ENCODE measurements at places on chromosomes 2 and 18.

- no peak for DNase-seq
These were observed 140.3 kb downstream of the TCF4 start for GRCh38 chr18:55447672-55448018.

GRCh38 chr2:26088038-26088643 is 54.3 kb downstream of the RAB10 start:
- peak; percentile 25 for DNase-seq

DNA sequence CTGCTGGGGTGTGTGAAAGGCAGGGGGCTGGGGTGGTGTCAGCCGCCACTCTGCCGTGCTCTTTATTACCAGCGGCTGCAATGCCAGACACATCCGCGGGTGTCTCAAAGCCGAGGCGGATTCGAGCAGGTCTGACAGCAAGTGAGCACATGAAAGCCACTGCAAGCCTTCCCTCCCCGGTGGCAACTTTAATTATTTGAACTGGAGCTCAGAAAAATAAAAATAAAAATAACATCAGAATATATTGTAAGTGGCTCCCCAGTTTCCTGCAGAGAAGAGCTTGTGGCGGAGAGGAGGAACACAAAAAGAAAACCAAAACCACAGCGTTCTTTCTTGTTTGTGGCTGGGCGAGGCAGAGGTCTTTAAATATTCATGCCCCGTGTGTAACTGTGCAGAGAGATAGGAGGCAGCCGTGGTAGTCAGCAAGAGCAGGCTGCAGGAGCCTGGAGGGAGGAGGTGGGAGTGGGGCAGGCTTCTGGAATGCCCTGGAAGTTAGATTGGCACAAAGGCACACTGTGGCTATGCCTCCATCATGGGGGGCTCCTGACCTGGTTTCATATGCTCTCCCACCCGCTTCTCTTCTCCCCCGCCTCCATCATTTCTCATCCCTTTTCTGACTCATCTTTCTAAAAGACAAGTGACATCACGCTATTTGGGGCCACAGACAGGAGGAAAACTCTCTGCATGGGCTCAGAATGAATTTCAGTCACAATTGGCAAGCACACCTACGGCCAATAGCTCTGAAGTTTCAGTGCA is 199.8 kb downstream of the CLIP4 start:
- DNase-seq = peak; percentile 12

DNA sequence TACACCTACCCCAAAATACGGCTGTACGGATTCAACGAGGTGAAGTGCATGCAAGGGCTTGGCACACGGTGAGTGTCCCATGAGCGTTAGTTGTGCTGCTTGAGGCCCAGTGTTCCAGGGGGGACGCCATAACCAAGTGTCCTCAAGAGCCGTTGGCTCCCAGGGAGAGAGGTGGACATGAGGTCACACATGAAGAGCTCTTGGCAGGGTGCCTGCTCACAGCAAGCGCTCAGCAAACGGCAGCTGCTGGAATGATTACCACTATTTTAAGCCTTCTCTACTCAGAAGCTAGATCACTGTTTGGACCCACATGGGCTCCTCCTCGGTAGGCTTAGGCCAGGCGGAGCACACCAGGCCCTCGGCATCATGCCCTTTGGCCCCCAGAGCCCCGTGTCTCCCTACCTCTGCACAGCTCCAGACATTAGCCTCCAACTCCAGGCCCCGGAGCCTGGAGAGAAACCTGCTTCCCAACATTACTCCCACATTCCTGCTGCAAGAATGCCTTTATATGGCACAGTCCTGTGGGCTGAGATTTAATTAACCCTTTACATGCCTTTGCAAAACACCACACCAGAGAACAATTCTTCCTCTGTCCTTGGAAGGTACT is 68.4 kb upstream of the PPP1CB start:
- peak; percentile 69 for DNase-seq

GRCh38 chr2:72316774-72317173 is 169.1 kb upstream of the CYP26B1 start:
- no peak for DNase-seq

- DNase-seq = no peak
These were observed 912.2 kb upstream of the PIK3C3 start for GRCh38 chr18:41042866-41043265.

GRCh38 chr18:73087282-73087977 is 219.6 kb upstream of the NETO1 start:
- DNase-seq = no peak

- DNase-seq = no peak
These were observed 191.1 kb upstream of the CTAGE1 start for GRCh38 chr18:22608847-22609246.

- DNase-seq = no peak
These were observed 1607.8 kb upstream of the PIK3C3 start for GRCh38 chr18:40347261-40347660.

GRCh38 chr2:105768176-105768575 is 23.5 kb downstream of the NCK2 start:
- DNase-seq = no peak

DNA sequence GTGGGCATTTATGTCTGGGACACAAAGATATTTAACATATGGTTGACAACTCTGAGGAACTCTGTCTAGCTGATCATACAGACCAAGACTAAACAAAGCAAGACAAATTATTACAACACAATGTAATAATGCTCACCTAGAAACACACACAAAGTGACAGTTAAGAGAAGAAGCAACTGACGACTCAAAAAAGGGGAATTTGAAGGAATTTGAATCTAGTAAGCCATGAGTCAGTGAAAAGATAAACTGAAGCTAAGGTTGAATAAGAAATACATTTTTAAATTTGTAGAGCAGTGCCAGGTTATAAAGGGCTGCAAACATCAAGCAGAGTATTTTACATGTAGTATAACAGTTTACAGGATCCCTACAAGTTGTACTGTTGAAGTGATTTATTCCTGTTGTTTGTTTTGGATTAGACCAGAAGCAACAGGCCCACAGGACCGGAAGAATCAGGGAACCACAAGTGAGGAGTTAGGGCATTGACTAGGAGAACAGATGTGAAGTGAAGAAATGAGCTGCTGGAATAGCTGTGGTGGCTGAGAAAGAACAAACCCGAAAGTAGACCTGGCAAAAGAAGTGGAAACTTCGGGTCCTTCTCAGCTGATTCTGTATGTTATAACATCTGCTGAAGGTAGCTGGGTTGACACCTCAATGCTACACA is 35.6 kb downstream of the IFIH1 start:
- DNase-seq = peak; percentile 74

- no peak for DNase-seq
These were observed 3.2 kb downstream of the REG1B start for GRCh38 chr2:79084495-79085135.

- DNase-seq = peak; percentile 10
These were observed 130.1 kb upstream of the COPS8 start for GRCh38 chr2:236955521-236956030.

- DNase-seq = no peak
These were observed 40.5 kb upstream of the BMP10 start for GRCh38 chr2:68911709-68912108.

GRCh38 chr2:37637190-37637860 is 34.1 kb downstream of the CDC42EP3 start:
- DNase-seq = peak; percentile 77

- DNase-seq = no peak
These were observed 103.9 kb upstream of the GULP1 start for GRCh38 chr2:188187726-188188125.

GRCh38 chr2:217535957-217536708 is 466.7 kb downstream of the TNS1 start:
- no peak for DNase-seq

- DNase-seq = peak; percentile 74
These were observed 309.7 kb downstream of the IRS1 start for GRCh38 chr2:226489775-226490541.

Measured in AG10803 (cell line).